ENCODE measurements at places on chromosomes 13 and 19.

GRCh38 chr13:49683489-49683888 is 7.8 kb downstream of the EBPL start:
- DNase-seq = no peak

DNA sequence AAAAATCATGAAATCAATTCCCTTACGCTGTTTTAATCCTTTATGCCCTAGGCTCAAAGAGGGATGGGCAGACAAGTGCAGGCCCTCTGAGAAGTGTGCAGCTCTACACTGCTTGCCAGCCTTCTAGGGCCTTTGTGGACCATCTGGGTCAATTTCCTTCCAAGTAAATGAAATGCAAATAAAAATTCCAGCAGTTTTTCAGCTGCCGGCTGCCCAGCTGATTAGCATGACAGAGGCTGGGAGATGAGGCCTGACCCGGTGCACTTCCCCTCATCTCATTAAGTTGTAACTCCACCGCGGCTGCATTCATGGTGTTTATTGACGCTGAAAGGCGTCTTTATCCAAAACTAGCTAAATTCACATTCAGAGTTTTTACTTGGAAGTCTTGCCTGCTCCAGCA is 47.5 kb upstream of the GSX1 start:
- no peak for DNase-seq

DNA sequence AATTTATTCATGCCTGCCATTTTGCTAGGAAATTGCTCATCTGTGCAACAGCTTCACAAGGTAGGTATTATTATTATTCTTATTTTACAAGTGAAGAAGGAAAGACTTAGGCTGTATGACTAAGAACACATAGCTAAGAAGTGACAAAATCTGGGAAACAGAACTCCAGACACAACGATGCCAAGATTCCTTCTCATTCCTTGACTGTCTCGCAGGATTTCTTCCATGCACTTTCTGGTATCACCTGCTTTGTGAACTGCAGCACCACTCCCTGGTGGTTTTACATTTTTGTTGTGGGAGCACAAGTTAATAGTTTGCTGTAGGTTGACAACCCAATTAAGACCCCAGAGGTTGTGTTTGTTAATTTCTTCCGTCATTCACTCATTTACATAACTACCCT is 188.5 kb downstream of the LACC1 start:
- DNase-seq = no peak

DNA sequence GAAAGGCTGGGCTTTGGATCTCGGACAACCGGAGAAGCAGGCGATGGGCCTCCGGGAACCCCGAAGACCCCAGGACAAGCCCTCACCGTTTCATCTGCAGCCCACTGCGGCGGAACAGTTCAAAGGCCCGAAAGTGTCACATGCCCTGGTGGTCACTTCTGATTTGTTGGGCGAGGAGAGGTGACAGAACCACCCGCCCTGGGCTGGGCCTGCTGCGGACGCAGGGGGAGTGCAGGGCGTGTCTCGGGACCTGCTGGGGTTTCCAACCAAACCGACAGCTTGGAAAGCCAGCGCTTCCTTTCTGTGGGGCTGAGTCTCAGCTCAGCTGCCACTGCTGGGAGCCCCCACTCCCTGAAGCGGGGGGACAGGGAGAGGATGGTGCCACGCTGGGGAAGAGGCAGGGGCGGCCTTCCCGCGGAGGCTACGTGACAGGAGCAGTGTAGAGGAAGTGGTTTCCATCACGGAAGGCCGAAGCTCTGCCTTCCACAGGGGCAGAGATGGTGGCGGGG is 22.8 kb upstream of the ZBTB7A start:
- no peak for DNase-seq

GRCh38 chr13:25085125-25085742 is 10.7 kb upstream of the PABPC3 start:
- no peak for DNase-seq

DNA sequence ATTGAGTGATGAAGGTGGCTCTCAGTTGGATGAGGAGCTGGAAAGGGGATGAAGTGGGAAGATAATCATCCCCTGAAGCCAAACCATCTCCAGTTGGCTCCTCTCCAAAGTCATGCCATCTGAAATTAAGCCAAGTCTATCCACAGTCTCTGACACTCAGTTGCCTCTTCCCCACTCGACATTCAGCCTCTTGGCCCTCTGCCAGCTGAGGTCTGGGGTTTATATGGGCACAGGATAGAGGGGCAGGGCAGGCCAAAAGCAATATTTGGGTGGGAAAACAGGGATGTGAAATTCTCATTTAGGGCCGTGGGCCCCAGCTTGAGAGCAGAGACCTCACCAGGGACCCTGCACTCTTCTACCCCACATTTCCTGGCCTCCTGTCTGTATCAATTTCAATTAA is 85.9 kb downstream of the SLITRK1 start:
- no peak for DNase-seq

DNA sequence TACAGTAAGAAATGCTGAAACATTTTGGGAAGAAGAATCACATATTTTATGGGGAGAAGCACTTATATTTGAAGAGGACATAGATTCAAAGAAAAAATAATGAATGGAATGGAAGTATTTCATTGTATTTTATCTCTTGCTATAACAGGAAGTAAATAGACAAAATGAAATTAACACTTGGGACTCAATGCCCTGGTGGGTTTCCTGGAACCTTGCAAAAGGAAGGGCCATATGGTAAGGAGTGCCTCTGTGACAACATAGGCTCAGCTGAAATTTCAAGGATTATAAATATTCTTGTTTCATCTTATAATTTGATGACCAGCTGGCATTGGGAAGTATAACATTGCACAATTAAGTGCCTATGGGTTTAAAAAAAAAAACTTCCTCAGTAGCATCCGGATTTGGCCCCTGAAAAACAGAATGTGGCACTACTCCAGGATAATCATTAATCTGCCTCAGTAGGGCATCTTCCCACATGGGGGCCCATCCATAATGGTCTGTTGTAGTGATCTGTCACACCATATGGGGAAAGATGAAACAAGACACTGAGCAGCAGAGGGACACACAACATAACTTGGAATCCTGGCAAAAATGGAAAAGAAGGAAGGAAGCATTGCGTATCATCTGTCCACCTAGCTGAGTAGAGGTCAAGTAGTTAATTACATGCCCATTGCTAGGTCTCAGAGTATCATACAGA is 321.6 kb downstream of the NDFIP2 start:
- DNase-seq = no peak

DNA sequence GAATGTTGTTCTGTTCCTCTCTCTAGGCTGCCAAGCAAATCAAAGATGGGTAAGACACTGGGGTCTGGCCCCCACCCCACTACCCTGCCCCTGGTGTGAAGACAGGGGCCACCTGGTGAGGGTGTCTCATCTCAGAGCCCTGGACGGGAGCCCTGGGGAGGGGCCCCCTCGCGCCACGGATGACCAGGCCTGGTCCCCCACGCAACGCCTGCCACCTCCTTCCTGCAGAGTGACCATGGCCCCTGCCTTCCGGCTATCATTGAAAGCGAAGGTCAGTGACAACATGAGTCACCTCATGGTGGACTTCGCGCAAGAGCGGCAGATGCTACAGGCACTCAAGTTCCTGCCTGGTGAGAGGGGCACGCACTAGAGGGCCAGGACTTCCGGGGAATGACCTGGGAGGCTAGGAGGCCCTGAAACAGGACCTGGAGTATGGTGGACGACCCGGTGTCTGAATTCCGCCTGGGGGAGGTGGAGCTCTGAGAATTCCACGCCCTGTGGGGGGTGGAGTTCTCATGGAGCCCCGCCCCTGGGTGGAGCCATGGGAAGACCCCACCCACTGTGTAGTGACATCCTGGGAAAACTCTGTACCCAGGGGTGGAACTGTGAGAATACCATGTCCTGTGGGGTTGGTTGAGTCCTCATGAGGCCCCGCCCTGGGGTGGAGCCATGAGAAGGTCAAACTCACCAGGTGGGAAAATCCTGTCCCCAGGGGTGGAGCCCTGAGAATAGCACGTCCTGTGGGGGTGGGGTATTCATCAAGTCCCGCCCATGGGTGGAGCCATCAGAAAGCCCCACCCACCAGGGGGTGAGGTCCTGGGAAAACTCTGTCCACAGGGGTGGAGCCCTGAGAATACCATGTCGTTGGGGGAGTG is 6.1 kb downstream of the FSD1 start:
- no peak for DNase-seq

GRCh38 chr13:89363144-89363543 is 1692.0 kb downstream of the SLITRK5 start:
- no peak for DNase-seq

DNA sequence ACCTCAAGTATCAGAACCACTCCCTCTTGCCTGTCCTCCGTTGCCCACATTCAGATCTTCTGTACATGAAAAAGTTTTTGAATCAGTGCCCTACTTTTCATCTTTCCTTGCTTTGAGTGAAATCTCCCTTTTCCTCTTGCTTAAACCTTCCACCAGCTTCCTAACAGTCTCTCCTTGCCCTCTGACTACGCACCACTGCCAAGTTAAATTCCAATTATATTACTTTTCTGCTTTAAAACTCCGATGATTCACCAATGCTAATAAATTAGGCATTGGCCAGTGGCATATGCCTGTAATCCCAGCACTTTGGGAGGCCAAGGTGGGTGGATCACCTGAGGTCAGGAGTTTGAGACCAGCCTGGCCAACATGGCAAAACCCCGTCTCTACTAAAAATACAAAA is 30.7 kb upstream of the RFXAP start:
- DNase-seq = no peak

- DNase-seq = no peak
These were observed 42.5 kb upstream of the INTS6 start for GRCh38 chr13:51495316-51495715.

DNA sequence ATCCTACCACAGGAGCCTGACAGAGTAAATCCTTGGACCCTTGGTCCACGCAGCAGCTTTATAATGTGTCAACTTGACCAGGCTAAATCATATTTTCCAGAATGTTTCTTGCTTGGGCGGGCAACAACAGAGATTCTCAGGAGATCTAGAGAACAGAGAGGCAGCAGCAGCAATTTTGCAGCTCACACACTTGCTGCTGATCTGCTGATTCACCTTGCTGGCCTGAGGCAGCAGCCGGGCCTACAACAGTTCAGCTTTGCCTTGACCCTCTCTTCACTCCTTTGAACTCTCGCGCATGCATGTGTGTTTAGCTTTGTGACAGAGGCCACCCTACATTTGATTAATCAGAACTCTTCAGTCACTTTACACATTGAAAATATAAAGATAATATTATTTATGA is 159.3 kb downstream of the UGGT2 start:
- DNase-seq = no peak
